NCI-H1436 treated with DMSO at 0.1 percent for 48 hours (cell line): ENCODE measurements at places on chromosomes 1 and 21.

GRCh38 chr21:41361053-41361785 lies 608 bp upstream of the MX2 start:
- no peak for DNase-seq

- DNase-seq: no peak
Measured at GRCh38 chr1:94783342-94784189, 36.6 kb upstream of the SLC44A3 start.

DNA sequence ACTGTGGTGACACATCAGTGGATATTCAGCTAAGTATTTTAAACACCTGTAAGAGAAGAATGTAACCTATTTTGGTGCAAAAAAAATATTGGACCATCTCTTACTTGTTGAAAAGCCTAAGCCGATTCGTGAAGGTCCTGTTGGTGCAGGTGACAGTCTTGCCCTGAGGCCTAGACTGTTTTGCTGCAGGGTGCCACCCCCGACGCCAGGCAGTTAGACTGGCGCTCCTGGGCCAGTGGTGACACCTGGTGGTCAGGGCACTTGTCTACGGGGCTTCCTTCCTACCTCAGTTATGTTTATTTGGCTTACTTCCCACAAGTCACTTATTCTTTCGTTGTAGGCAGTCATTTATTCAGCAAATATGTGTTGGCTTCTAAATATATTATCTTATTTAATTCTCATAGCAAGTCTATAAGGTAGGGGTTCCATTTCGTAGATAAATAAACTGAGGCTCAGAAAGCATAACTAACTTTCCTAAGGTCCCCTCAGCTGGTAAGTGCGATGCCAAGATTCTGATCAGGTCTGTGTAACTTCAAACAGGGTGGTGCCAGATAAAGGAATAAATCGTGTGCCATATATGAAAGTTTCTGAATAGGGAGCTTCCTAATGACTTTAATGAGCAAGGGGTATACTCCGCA lies 1.9 kb downstream of the EEIG2 start:
- DNase-seq: no peak

GRCh38 chr1:204649721-204650521 lies 35.6 kb downstream of the LRRN2 start:
- DNase-seq: peak; percentile 96

DNA sequence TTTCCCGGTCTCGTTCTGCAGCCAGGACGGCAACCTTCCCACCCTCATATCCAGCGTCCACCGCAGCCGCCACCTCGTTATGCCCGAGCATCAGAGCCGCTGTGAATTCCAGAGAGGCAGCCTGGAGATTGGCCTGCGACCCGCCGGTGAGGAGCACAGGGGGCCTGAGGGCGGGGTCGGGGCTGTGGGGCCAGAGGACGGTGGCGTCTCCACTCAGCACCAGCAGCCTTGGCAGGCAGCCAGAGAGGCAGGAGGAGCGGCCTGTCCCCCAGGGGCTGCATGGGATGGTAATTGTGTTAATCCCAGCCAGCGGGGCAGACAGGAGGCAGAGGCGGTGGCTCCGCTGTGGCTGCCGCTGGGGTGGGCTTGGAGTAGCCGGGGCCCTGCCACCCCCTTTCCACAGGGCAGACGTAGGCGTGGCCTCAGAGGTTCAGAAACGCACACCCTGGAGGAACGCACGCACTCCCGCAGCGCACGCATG lies 12.1 kb downstream of the SAMD11 start:
- DNase-seq: no peak

DNA sequence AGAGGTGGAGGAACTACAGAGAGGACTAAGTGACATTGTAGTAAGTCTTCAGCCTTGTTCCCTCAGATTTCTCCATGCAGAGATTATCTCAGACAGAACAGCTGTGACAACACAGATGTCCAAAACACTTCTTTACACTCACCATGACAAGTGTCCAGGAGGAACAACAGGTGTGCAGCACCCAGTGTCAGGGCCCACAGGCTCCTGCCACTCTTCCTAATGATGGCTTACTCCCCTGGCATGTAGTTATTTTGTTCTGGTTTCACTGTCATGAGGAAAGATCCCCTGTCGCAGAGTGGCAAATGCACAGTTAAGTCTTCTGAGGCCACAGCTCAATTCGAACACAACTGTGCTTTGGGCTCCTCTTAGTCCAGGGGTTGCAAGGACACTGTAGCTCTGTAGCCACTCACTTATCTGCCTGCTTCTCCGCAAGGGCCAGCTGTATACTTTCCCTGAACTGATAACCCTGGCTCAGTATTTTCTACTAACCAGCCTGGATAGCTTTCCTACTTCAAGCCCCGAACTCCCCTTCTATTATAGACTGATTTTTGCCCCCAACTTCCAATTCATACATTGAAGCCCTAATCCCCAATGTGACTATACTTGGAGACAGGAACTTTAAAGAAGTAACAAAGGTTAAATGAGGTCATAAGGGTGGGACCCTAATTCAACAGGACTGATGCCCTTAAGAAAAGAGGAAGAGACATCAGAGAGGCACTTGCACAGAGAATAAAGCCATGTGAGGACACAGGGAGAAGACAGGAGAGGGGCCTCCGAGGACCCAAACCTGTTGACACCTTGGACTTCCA lies 11.1 kb downstream of the PDZK1 start:
- no peak for DNase-seq

- DNase-seq: no peak
Measured at GRCh38 chr1:166691476-166691875, 147.8 kb upstream of the POGK start.

DNA sequence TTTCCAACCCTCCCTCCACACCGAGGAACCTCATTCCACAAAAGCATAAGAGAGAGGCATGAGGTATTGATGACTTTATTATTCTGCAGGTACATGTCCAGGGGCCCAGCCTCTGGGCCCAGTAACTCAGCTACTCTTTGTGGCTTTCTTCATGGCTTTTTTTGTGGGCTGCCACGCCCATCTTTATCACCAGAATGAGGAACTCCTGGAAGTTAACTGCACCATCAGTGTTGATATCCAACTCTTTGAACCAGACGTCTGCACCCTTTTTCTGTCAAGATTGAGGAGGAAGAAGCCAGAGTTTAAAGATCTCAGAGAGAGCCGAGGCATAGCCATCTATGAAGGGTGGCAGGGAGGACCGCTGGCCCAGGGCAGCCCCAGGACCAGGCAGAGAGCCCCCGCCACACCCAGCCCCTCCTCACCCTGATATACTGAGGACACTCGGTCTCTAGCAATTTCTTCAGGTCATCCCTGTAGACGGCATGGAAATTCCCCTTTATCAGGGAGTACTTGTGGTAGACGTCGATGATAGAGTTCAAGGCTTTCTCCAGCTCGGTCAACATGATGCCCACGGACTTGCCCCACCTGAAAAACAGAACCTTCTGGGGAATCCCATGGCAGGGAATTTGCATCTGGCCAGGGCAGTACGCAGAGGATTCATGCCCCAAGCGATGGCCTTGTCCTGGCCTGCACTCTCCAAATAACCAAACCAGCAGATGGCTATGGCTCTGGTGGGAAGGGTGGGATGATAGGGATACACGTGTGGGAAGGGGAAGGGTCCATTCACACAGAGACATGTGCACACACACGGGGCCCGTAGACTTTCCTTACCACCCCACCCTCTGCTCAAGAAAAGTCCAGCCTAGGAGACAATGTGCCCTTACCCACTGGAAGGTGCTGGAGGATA lies 647 bp downstream of the S100A8 start:
- no peak for DNase-seq

DNA sequence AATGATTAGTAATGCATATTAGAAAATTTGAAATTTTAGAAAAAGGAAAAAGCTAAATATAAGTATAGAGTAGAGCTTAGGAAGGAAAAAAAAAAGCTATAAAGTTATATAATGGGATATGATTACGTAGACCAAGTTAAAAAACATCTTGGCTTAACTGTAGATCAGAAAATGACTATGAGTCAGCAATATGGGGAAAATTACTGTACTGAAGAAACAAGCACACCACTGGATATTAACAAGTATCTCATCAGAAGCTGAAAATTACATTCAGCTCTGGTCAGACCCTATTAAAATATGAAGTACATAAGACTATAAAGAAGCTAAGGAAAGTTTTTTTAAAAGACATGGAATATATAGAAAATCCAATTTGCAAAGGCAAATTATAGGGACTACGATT lies 19.5 kb downstream of the DNAJC8 start:
- DNase-seq: no peak

GRCh38 chr1:203402629-203403337 lies 51.9 kb upstream of the FMOD start:
- no peak for DNase-seq

GRCh38 chr21:37060296-37060695 lies 12.6 kb downstream of the PIGP start:
- DNase-seq: peak; percentile 97

- DNase-seq: no peak
Measured at GRCh38 chr1:167836197-167836596, 77.7 kb downstream of the ADCY10 start.

GRCh38 chr1:115356356-115356755 lies 18.3 kb upstream of the NGF start:
- DNase-seq: no peak

DNA sequence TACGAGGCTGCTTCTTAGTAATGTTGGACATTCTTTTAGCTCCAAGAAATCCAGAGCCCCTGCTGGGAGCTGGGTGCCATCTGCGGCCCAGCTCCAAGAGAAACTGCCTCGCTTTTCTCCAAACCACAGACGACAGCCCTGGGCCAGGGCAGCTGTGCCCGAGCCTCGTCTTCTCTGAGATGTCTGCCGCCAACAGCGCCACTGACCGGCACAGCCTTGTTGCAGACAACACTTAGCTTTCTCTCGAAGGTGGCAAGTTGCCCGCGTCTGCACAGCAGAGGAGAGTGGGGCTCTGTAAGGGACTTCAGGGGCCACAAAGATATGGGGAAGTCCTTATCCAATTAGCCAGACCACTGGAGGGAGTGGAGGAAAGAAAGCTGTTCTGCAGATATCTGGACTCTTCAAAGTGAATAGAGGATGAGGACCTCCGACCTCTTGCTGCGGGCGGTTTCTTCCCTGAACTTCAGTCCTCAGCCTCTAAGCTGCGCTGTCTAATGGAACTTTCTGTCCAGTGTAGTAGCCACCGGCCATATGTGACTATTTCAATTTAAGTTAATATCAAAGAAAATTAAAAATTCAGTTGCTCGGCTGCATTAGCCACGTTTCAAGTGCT lies 63.9 kb upstream of the DISP3 start:
- DNase-seq: no peak

GRCh38 chr1:58035523-58035922 lies 511.0 kb downstream of the OMA1 start:
- DNase-seq: no peak

DNA sequence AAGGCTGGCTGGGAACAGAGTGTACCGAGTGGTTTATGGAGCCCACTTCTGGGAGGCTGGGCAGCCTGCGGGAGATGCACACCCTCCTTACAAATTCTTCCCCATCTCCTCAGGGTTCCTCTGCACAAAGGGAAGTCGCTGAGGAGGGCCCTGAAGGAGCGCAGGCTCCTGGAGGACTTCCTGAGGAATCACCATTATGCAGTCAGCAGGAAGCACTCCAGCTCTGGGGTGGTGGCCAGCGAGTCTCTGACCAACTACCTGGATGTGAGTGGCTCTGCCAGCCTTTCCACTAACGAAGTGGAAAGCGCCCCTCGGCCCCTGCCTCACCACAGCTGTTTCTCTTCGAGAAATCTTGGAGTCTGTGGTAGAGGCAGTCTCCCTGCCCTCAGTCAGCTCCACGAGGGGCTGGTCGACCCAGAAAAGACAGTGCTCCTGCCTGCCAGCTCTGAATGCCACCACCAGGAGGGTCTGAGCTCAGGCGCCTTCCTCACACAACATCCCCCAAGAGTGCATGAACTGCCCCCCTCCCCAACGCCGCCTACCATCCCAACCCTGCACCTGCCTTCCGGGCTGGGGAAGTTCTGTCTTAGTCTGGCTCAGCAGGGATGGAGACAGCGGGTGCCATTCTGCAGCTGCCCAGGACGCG lies 31.8 kb downstream of the PROK1 start:
- no peak for DNase-seq

- no peak for DNase-seq
Measured at GRCh38 chr1:155125511-155125945, 2.1 kb upstream of the EFNA1 start.

- no peak for DNase-seq
Measured at GRCh38 chr1:161936786-161937185, 86.9 kb downstream of the OLFML2B start.

GRCh38 chr1:46719689-46720088 lies 775 bp upstream of the EFCAB14 start:
- DNase-seq: no peak

- no peak for DNase-seq
Measured at GRCh38 chr1:234893359-234893724, 235.3 kb downstream of the TOMM20 start.

DNA sequence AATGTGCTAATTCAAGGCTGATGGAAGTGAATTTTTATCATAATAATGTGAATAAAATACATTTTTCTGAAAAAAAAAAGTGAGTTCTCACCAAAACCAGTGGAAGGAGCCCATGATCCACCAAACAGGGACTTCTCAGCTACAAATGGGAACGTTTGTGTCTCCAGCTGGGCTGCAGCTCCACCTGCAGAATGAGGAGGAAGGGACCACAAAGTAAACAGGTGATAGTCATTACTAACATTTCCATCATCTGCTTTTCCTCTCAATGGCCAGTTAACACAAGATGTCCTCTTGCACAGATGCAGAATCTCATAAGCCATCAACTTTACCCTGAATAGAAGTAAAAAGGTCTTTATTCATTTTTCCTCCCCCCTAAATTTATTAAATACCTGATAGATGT lies 246.2 kb downstream of the MRPL39 start:
- no peak for DNase-seq

GRCh38 chr21:25578056-25578961 lies 29.0 kb downstream of the MRPL39 start:
- no peak for DNase-seq

DNA sequence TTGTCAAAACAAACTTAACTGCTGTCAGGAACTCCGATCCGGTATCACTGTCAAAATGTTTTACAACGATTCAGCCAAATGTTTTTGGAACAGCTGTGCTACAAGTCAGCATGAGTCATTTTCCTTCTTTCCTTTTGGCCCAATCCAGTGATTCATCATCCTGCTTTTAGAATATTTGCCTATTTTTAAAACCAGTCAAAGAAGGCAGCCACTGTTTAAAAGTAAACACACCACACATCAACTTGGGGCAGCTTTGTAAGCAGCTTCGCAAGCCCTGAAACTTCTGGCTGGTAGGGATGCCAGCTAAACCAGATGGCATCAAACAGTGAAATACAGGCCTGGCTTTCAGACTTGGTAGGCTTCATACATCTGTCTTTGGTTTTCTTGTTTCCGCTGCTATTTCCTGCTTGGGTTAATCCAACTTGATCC lies 14.9 kb downstream of the MAP3K7CL start:
- no peak for DNase-seq

- no peak for DNase-seq
Measured at GRCh38 chr1:200369131-200369530, 40.7 kb downstream of the ZNF281 start.

DNA sequence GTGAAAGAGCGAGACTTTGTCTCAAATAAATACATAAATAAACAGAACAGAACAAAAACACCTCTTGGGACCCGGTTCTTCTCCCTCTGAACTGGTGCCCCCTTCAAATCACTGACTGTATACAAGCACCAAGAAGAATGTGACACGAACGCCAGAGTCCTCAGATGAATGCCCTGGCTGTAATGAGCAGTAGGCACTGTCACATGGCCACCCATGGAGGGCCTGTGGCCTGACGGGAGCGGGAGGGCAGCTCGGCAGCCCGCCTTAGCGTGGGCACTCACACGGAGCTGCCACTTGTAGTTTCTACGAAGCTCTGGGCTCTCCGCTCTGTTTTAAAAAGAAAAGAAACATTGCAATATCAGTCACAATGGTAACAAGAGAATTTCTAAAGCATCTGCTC lies 146.0 kb downstream of the PEX14 start:
- DNase-seq: no peak

- DNase-seq: no peak
Measured at GRCh38 chr1:197198911-197199310, 52.4 kb upstream of the ASPM start.

- DNase-seq: no peak
Measured at GRCh38 chr1:224489534-224490365, 55.2 kb upstream of the WDR26 start.
